Suppressor macrophage (primary cell): ENCODE measurements at places on chromosomes 2 and 18.

GRCh38 chr18:74529811-74530583 is 4.3 kb upstream of the CNDP1 start:
- DNase-seq = no peak

DNA sequence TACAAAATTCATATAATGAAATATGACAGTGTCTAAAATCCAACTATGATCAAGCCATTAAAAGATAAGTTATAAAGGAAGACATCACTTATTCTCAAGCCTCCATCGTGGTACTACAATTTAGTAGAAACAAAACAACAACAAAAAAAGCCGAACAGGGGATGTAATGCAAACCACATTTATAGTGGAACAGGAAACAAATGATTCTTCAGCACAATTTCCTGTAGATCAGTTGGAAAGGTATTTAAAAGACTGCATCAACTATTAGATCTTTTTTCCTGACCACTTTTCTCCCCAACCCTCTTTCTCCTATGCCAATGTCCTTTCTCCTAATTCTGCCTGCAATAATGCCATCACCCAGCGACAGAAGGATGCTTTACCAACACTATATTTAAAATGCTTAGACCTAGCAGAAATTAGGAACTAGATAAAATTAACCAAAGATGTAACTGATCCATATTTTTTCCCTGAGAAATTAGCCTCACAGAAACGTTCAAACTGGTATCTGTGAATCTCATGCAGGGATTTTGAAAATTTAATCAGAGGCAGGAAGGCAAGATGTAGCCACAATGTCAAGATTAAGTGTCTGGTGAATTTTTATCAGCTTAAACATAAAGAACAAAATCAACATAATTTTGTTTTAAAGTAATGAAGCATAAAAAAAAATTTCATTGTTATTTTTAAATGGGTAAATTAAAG is 271.4 kb downstream of the TCF4 start:
- DNase-seq = no peak

DNA sequence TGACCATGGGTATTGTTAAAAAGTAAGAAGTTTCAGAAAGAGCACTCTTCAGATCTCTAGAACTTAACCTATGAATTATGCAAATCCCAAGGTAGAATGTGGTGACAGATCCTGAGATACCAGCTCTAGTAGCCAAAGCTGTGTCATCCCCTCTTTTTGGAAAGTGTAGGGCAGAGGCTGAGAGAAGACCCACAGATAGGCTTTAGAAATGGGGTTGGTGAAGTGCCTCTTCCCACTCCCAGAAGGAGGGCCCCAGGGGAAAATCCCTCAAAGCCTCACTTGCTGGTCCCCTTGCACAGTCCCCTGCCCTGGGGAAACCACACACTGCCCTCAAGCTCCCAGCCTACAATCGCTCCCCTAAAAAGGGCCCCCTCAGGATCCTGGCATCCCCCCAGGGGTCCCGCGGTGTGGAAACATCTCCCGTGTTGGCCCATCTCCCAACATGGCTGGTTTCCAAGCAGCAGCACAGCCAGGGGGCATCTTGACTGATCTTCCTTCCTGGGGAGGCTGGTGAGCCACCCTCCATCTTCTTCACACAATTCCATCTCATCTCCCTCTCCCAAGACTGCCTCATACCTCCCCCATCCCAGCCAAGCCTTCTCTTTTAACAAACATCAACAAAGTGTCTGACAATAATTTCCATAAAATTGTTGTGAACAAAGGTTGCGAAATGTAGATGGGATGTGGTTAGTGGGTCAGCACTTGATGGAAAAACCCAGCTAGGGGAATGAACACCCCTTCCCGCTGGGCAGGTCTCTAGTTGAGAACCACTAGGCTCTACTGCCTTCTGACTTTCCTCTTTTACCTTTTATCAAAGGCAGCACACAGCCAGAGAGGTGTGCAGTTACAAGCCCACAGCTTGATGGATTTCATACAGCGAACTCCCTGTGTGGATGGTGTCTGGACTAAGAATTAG is 25.1 kb downstream of the MAL start:
- no peak for DNase-seq

GRCh38 chr2:105950521-105951383 is 206.0 kb downstream of the NCK2 start:
- DNase-seq = no peak

- no peak for DNase-seq
Observed at GRCh38 chr2:239694487-239694886, 293.7 kb upstream of the HDAC4 start.

DNA sequence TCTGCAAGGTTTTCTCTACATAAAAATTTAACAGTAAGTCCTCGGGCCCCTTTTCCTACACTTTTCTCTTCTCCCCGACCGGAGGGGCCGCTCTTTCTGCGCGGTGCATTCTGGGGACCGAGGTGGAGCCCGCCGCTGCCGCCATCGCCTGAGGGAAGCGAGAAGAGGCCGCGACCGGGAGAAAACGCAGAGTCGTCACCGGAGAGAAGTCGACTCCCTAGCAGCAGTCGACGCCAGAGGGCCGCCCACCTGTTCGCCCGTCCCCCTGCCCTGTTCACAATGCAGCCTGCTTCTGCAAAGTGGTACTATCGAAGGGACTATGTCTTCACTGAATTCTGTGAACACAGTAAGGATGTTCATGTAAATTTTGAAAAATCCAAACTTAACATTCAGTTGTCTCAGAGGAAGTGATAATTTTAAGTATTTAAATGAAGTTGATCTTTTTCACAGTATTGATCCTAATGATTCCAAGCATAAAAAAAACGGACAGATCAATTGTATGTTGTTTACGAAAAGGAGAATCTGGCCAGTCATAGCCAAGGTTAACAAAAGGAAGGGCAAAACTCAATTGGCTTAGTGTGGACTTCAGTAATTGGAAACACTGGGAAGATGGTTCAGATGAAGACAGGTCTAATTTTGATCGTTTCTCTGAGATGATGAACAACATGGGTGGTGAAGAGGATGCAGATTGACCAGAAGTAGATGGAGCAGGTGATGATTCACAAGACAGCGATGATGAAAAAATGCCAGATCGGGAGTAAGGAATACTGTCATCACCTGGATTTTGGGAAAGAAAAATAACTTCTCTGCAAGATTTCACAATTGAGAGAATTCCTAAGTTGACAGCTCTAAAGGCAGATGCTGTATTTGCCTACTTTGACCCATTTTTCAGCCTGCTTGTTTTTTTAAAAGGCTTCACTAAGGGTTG is 55.8 kb downstream of the ASXL2 start:
- DNase-seq = peak; percentile 67

GRCh38 chr18:74651327-74652128 is 53.9 kb downstream of the ZNF407 start:
- DNase-seq = no peak

DNA sequence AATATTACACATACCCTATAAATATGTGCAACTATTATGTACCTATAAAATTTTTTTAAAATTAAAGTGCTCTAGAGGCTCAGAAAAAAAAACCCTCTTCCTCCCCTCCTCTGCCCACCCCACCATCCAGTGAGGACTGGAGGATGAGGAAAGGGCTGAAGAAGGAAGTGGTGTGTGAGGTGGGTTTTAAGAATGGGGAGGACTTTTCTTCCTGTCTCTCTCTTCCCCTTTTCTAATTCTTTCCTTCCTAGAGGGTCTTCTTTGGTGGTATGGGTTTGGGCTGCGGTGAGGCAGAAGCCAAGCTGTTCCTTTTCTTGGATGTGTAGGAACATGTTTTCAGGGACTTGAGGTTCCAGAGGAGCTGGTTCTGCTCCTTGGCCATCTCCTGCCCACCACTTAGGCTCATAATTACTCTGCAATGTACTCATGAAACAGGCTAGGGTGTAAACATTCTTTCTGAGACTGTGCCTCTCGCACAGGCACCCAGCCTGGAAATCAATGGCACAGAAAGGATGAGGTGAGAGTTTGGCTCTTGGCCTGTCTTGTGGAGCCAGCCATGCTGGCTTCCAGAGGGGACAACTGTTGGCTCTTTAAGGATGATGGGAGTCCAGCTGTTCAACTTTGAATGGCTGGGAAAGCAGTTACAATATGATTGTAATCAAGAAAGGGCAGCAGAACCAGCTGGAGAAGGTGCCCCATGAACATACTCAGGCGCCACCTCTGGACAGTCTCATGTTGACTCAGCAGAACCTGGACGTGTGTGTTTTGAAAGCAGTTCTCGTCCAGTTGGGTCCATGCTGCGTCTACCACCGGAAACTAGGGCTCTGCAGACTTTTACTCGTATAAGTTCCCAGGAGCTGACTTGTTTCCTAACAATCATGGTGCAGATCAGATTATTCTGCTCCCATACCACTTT is 38.3 kb downstream of the IL1RL2 start:
- DNase-seq = no peak

GRCh38 chr18:3454365-3455089 is 4.6 kb downstream of the TGIF1 start:
- DNase-seq = peak; percentile 61

GRCh38 chr18:37762076-37762621 is 196.6 kb upstream of the CELF4 start:
- DNase-seq = no peak

GRCh38 chr2:59572227-59572626 is 981.2 kb downstream of the BCL11A start:
- DNase-seq = no peak

DNA sequence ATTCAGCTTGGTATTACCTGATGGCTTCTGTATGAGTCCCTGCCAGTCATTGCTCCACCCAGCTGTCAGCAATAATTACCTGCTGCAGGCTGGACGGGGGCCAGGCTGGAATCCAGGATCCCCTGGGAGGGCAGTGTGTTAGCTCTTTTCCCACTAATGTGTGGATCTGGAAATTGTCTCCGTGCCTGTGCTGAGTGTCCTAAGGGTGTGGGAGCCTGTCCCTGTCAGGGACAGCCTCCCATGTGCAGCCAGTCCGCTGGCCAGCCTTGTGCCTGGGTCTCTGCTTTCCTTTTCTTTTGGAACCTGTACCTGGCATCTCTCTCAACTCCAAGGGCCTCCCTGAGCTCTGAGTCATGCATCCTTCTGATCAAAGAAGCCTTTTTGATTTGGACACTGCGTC is 107.2 kb upstream of the SPRED2 start:
- DNase-seq = no peak

- no peak for DNase-seq
Observed at GRCh38 chr2:45145073-45145899, 136.0 kb upstream of the SIX2 start.
